Esophagus squamous epithelium (tissue), 5 donors: ENCODE measurements at places on chromosomes 11 and 22.

- H3K4me3 ChIP-seq: no peak overlapping the region
- no peaks in the 10 kb centered on the region for H3K4me1 ChIP-seq
- no peak for DNase-seq
- no peak overlapping the region for H3K27ac ChIP-seq
- H3K27me3 ChIP-seq: no peaks in the 10 kb centered on the region
Measured at GRCh38 chr22:39197578-39197977, 45.1 kb upstream of the CBX7 start.

DNA sequence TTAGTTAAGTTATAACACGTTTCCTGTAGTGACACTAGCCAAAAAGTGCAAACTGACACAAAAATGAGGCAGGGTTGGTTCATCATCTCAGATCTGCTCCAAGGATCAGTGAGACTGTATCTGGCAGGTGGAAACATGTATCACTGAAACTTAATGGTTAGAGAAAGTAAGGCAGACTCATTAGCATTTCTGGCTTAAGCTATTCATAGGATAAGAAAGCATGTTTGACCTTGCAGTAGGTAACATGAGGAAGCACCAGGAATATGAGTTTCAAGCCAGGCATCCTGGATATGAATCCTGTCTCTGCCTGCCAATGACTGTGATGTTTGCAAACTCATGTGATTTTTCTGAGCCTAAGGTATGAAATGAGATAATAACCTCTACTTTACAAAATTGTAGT lies 732.1 kb downstream of the NELL1 start:
- no peaks in the 10 kb centered on the region for H3K4me1 ChIP-seq
- no peak overlapping the region for H3K27ac ChIP-seq
- no peaks in the 10 kb centered on the region for H3K36me3 ChIP-seq
- no peaks in the 10 kb centered on the region for H3K27me3 ChIP-seq
- no peak for DNase-seq

DNA sequence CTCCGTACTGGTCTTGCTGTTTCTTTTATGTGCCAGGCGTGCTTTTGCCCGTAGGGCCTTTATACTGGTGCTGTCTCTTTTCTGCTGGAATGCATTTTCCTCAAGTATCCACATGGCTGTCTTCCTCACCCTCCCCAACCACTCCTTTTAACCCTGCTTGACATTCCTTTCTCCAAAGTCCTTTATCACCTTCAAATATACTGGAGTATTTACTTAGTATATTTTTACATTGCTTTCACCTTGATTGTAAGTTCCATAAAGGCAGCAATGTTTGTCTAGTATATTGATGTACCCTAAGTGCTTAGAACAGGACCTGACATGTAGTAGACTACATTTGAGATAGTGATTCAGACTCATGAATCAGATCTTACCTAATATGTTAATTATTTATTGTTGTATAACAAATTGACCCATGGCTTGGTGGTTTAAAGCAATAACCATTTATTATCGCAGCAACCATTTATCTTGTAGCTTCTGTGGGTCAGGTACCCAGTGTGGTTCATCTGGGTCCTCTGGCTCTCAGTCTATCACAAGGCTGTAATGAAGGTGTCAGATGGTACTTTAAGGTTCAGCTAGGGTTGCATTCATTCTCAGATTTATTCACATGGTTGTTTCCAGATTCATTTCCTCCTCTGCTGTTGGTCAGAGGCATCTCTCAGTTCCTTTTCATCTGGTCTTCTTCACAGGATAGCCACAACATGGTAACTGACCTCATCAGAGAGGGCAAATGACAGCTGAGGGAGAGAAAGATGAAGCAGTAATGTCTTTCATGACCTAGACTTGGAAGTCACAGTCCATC lies 34.2 kb downstream of the DDX10 start:
- DNase-seq: no peak
- H3K36me3 ChIP-seq: no peaks in the 10 kb centered on the region
- peaks cover 5% of the 10 kb centered on the region for H3K4me1 ChIP-seq
- no peak overlapping the region for H3K4me3 ChIP-seq

DNA sequence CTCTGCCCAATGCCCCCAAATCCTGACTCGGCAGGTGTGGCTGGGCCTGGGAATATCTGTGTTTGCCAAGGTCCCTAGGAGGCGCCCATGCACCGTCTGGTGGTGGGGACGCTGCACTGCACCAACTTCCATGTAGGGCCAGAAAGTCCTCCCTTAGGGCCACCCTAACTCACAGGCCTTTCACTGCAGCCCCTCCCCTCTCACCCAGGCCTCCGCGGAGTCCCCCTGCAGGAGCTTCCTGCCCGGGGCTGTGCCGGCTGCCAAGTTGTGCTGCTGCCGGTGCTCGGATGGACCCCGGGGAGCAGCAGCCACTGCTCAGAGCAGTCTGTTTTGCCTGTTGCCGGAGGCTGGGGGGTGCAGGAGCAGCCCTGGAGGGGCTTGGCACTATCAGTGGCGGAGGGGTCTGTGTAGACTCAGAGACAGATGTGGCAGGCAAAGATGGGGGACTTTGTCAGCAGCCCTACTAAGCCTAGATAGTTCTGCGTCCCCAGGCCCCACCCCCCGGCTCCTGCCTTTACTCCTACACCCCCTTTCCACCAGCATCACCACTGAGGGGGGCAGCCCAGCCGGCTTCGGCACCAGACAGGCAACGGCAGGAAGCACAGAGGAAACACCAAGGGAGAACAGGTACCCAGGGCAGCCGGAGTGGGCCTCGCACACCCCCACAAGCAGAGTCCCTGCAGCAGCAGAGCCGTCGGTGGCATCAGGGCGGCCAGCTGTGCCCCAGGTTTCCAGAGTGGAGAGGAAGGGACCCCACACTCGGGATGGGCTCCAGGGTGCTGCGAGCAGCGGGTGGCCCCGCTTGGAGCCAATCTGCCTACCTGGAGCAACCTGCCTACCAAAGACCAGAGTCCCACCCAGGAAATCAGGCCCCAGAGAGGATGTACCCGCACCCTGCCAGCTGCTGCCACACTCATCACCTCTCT lies 124.3 kb downstream of the TRIM29 start:
- no peak overlapping the region for H3K4me3 ChIP-seq
- no peak for DNase-seq
- H3K27ac ChIP-seq: peak overlapping the region; percentile 71
- H3K4me1 ChIP-seq: peaks cover 11% of the 10 kb centered on the region

- H3K27ac ChIP-seq: no peak overlapping the region
- DNase-seq: no peak
- no peak overlapping the region for H3K4me3 ChIP-seq
- H3K36me3 ChIP-seq: no peaks in the 10 kb centered on the region
- H3K27me3 ChIP-seq: no peaks in the 10 kb centered on the region
Measured at GRCh38 chr11:59076876-59077571, 9.1 kb upstream of the GLYATL1B start.

GRCh38 chr11:80635178-80635577 lies 1194.3 kb upstream of the TENM4 start:
- no peak for DNase-seq
- H3K27me3 ChIP-seq: no peaks in the 10 kb centered on the region
- no peak overlapping the region for H3K4me3 ChIP-seq
- H3K36me3 ChIP-seq: no peaks in the 10 kb centered on the region
- no peaks in the 10 kb centered on the region for H3K4me1 ChIP-seq
- H3K27ac ChIP-seq: no peak overlapping the region

DNA sequence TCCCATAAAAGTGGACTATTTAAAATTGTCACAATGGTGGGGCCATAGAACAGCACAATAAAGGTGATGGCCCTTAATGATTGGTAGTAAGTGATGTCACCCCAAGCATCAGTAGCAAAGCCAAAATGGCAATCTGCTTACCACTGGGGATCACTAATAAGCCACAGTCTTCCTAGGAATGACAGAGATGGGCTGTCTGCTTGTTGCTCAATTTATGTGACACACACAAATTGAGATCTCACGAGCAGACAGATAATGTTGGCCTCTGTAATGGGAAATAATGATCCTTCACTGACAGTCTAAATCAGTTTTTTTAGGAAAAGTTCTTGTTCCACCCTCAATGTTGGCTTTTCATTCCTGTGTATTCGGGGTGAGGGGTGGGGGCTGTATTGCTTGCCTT lies 515.1 kb downstream of the BRD1 start:
- DNase-seq: no peak
- H3K4me3 ChIP-seq: no peak overlapping the region
- H3K36me3 ChIP-seq: no peaks in the 10 kb centered on the region
- no peaks in the 10 kb centered on the region for H3K4me1 ChIP-seq
- H3K27ac ChIP-seq: no peak overlapping the region

GRCh38 chr11:27894552-27894951 lies 194.3 kb upstream of the BDNF start:
- H3K4me1 ChIP-seq: no peaks in the 10 kb centered on the region
- H3K4me3 ChIP-seq: no peak overlapping the region
- no peaks in the 10 kb centered on the region for H3K36me3 ChIP-seq

GRCh38 chr11:104772806-104773241 lies 125.4 kb downstream of the CASP12 start:
- H3K4me1 ChIP-seq: no peaks in the 10 kb centered on the region
- H3K4me3 ChIP-seq: no peak overlapping the region
- peak overlapping the region; percentile 75 for H3K27ac ChIP-seq
- no peaks in the 10 kb centered on the region for H3K27me3 ChIP-seq
- DNase-seq: no peak

- peak overlapping the region; percentile 90 for H3K27ac ChIP-seq
- DNase-seq: peak; percentile 56
- H3K4me3 ChIP-seq: peak overlapping the region; percentile 81
- H3K27me3 ChIP-seq: no peaks in the 10 kb centered on the region
Measured at GRCh38 chr11:116773203-116774097, 663 bp upstream of the BUD13 start.

GRCh38 chr11:130815097-130815802 lies 101.0 kb downstream of the SNX19 start:
- no peak for DNase-seq
- no peaks in the 10 kb centered on the region for H3K27me3 ChIP-seq
- no peaks in the 10 kb centered on the region for H3K36me3 ChIP-seq
- no peak overlapping the region for H3K4me3 ChIP-seq
